ENCODE measurements at places on chromosomes 5 and 9.

DNA sequence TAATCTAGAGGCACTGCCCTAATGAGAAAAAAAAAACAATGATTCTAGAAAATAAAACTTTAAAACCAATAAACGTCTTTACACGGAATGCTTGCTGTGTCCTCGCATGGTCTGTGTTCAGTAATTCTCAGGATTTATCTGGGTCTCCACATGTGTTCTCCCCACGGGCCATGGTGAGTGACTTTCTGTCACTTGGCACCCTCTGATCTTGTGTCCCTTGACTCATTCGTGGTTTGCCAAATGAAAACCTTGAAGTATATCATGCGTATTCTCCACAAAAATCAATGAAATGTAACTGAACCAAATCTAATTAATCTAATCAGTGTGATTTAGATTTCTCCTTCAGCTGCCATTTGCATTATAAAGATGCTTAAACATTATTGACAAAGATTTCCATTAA, 48.0 kb downstream of the UBE2QL1 start:
- DNase-seq: no peak

GRCh38 chr5:194102-194501, 2.8 kb downstream of the LRRC14B start:
- no peak for DNase-seq

- no peak for DNase-seq
Measured at GRCh38 chr9:4666042-4666699, at the start of gene SPATA6L. SPATA6L (minus strand) TSS chr9:4666480; CDS start chr9:4666250, 230 bp downstream.

DNA sequence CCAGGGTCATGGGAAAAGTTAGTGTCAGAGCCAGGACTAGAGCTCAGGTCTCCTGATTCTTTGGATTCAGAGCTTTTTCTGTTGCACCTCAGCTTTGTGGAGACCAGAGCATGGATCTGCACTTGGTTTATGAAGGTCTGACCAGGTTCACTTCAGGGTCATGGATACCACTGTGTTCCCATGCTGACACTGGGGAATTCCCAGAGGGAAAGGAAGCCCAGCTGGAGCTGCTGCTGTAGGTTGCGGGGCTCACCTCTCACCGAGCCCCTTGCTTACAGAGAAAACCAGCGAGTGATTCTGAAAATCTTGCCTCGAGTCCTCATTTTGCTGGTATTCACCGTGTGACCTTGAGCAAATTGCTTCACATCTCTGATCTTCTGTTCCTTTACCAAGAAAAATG, 83.0 kb downstream of the RGS3 start:
- DNase-seq: no peak

DNA sequence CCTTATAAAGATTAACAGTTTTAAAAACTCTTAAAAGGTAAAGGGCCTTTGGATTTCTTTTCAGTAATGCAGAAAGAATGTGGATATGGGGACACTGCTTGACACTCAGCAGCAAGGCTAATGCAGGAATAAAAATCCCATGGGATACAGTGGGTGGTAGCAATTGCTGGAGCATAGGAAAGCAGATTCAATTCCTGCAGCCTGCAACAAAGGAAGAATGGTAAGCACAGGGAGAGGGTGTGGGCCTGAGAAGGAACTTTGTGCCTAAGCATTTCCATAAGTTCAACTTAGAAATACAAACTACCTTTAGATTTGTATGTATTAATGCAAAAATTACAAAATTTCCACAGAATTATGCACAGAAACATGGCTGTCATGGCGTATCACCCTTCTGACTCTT, 65.8 kb upstream of the CDK5RAP2 start:
- DNase-seq: no peak

DNA sequence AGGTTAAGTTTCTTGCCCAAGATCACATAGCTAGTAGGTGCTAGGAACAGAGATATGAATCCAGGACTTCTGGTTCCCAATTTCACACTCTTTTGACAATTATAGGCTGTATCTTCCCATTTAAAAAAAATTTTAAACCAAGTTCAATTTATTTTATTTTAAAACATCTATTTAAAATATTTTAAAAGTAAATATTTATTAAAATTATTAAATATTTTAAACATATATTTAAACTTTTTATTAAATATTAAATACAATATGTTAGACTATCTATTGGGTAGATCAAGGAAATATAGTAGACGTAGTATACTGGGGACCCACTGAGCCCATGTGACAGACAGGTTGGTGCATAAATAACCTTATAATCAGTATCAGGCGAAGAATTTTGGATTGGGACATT, 54.8 kb downstream of the GLRA1 start:
- DNase-seq: no peak

DNA sequence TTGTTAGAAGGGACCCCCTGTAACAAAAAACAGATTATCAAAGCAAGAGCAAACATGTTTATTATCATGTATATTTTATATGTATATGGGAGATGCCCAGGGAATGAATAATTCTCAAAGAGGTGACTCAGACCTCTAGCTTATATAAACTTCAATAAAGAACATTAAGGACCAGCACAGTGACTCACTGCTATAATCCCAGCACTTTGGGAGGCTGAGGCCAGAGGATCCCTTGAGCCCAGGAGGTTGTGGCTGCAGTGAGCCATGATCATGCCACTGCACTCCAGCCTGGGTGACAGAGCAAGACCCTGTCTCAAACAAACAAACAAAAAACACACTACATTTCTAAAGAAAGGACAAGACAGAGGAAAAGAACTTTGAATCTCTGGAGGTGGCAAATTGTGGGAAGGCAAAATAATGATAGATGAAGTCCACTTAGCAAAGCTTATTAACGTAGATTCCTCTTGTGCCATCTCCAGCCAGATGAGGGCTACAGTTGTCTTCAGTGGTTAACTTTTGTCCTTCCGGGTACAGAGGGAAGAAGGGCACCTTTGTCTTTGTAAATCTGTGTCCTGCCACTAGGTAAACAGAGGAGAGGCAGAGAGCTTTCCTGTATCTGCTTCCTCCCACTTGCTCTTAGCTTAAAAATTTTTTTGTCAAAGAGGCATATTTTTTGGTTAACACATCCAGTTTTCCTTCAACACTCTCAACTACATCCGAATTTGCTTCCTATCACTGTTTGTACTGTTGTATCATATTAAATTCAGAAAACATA, 7.5 kb upstream of the RFK start:
- DNase-seq: no peak

DNA sequence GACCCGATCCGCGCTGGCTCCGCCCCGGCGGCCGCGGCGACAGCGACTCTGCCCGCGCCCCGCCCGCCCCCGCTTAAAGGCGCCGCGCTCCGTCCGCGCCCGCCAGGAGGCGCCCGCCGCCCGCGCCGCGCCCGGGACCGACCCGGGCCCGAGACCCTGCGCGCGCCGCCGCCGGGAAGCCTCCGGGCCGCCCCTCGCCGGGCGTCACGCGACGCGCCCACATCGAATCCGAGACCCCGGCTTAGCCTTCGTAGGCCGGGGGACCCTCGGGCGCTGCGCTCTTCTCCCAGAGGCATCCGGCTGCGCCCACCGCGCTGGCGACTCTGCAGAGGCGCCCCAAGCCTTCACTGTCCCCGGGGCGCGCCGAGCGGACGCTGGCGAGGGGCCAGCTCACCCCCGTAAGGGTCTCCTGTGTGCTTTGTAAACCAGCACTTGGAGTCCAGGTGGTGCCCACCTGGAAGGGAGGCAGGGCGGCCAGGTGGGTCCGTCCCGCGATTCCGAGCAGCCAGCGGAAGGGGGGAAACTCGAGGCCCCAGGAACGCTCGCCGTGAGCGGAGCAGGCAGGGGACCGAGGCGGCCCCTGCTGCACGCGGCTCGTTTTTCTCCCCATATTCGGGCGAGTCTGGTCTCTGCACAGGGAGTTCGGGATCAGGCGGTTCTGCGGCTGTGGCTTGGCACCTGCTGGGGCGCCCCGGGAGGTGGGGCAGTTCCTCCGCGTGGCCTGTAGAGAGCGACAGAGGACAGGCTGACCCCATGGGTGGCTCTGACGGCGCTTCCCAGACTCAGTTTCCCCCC, 423 bp upstream of the ABCA2 start:
- DNase-seq: peak; percentile 46

DNA sequence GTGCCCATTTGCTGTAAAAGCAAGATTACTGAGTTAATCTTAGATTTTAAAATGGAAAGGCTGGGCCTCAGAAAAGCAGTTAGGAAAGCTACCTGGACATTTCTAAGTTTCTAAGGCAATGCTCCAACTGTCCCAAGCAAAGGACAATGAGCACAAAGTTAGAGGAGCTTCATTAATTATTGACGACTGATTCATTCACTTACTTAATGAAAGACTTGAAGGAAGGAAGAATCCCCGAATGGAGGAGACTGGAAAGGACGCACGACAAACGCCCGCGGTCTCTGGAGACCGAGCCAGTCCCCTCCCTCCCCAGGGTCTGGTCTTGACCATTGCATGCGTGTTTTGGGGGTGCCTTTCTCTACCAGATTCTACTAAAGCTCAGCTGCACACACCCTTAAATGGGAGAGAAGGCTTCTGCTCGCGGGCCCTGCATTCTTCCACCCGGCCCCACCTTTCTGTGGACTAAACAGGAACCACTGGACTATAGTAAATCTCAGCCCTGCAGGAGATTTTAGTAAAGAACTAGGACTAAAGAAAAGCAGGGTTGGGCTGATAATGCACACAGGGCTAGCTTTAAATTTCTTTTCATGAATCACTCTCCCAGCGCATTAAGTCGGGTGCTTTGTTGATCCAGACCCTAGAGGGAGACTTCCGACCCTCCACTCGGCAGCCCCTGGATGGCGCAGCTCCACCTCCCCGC, 44.8 kb downstream of the CTSL start:
- no peak for DNase-seq

DNA sequence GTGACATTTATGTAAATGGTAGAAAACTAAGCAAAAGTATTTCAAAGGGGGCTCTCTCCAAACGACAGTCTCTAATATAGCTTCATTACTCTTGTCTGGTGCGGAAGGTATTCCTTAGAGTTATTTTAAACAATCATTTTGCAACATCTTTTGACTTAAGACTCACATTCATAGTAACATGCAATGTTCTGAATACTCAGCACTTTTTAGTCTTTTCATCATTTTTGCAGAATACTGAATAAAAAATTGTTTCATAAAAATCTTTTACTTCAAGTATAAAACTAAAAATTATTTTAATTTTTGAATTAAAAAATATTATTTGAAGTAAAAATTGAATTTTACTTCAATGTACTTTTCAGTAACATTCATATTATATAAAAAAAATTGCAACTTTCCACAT, 321.1 kb downstream of the PLK2 start:
- DNase-seq: no peak

DNA sequence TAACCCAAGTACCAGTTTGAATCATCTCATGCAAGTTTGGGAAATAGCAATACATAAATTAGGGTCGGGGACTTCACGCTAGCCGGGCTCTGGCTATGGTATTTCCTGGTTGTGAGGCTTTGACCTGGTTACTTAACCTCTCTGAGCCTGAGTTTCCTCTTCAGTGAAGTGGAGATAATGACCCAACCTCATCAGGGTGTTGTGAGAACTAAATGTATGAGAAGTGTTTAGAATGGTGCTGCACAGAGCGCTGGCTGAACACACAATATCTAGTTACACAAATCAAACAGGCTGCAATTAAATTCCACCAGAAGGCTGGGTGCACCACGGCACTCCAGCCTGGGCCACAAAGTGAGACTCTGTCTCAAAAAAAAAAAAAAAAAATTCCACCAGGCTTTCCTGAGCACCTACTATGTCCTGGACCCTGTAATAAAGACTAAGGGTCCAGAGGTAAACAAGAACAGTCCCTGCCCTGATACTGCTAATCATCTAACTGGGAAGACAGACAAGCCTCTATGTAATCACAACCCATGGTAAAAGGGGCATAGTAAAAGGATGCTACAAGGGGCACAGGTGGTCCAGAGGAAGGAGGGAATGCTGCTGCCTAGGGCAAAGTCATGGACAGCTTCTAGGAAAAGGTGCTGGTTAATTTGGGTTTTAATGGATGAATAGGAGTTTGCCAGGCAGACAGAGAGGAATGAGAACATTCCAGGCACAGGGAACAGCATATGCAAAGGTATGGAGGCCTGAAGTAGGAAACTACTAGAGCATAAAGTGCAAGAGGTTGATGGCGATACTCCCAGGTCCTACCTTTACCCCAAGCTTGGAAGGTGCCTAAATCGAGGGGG, 27.7 kb downstream of the DUSP1 start:
- DNase-seq: no peak

GRCh38 chr9:134626571-134627416, 14.8 kb upstream of the COL5A1 start:
- DNase-seq: no peak

GRCh38 chr5:132661231-132662003, 3.4 kb downstream of the IL13 start:
- DNase-seq: no peak

DNA sequence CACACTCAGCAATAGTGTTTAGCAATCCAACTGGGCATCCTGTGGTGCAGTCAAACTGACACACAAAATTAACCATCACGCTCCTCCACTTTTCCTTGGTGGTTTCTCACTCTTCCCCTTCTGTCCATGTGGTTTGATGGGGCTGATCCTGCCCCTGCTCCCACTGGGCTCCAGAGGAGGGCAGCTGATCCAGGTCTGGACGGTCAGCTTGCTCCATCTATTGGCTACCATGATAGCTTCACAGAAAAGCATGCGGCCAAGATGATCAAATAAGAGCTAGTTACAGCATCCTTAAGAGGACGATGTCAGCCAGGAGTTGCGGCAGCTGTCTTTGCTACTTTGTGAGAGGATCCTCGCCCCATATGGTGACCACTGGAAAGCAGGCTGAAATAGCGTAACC, 29.6 kb upstream of the RANBP17 start:
- DNase-seq: no peak

GRCh38 chr5:40124367-40124766, 555.3 kb upstream of the PTGER4 start:
- no peak for DNase-seq
